Kidney epithelial cell (primary cell): ENCODE measurements at places on chromosomes 7 and 10.

- no peak for DNase-seq
Observed at GRCh38 chr7:45203459-45203858, 45.9 kb downstream of the RAMP3 start.

- DNase-seq = no peak
Observed at GRCh38 chr10:98340940-98341310, 72.9 kb upstream of the LOXL4 start.

DNA sequence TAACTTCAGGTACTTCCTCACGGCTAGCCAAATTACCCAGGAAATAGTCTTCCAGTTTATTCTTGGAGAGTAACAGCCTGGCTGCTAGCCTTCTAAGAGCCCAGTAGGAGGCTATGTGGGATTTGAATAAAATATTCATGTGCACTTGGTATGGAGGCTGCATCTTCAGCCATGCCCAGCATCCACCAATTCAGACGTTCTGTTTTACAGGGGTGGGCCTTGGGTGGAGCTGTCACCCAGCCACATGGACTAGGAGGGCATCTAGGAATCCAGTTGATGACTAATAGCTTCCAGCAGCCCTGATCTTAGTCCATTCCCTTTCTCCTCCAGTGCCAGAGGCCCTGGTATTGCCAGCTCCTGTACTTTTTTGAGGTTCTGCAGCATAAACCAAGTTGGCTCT lies 66.3 kb upstream of the ZRANB1 start:
- no peak for DNase-seq

- no peak for DNase-seq
Observed at GRCh38 chr7:100476903-100477870, 1.8 kb downstream of the TSC22D4 start.

DNA sequence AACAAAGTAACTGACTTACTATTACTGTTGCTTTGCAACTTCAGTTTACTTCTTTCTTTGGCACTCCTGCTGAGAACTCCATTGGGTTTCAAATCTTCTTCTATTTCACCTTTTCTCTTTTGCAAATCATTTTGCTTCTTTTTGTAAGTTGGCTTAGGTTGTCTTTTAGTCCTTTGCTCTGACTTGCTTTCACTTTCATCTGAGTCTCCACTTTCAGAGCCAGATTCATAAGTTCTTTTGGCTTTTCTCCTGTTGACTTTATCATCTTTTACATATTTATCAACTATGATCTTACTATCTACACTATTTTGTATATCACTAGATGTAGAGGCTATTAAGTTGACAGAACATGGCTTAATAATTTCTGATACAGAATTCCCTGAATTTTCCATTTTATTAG lies 73.4 kb downstream of the NRBF2 start:
- no peak for DNase-seq

GRCh38 chr7:78702770-78703169 lies 750.7 kb downstream of the MAGI2 start:
- DNase-seq = peak; percentile 73

GRCh38 chr7:137469191-137469811 lies 125.8 kb upstream of the PTN start:
- DNase-seq = no peak

- DNase-seq = no peak
Observed at GRCh38 chr10:98478430-98479222, 31.9 kb upstream of the HPS1 start.

GRCh38 chr7:94297397-94297838 lies 97.3 kb upstream of the COL1A2 start:
- DNase-seq = no peak

DNA sequence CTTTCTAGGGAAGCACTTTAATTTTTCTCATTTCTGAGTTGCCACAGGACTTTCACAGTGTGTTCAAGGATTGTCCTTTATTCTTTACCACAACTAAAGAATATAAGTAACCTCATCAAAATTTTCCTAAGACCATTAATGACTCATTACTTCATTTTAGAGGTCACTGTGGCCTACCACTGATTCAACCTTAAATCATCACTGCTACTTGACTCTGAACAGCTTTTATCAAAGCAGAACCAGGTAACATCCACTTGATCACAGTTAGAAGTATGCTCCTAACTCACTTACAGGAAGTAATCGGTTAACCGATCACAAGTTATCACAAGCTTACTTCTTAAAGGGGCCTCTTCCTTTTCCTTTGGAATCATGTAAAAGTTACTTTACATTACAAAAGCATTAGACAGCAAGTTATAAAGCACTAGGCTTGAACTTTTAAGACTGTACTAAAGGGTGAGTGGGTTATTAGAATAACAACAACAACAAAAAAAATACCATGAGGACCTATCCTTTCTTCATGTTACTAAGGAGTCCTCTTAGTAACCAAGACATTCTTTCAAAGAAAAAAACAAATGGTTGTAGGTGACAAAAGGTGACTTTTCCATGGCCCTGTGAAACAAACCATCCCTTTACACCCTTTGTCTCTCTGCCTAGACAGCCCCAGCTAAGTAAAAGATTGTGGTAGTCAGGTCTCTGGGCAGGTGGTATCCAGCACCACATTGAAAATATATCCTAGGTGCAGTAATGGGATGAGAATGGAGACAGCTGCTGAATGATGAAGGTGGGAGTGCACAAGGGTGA lies 40.0 kb upstream of the PDK4 start:
- peak; percentile 9 for DNase-seq

DNA sequence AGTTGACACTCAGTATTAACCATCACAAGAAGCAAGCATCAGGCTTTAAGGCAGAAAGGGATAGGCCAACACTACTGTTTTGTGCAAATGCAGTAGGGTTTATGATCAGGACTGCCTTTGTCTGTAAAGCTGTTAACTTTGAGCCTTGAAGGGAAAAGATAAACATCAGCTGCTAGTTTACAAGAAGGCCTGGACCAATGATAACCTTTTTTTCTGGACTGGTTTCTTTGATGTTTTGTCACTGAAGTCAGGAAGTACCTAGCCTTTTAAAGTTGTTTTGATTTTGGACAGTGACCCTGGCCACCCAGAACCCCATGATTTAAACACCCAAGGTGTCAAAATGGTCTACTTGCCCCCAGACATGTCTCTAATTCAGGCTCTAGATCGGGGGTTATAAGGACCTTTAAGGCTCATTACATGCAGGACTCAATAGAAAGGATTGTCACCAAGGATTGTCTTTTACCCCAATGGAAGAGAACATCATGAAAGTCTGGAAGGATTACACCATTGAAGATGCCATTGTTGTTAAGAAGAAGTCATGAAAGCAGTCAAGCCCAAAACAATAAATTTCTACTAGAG lies 50.1 kb downstream of the CROT start:
- no peak for DNase-seq

DNA sequence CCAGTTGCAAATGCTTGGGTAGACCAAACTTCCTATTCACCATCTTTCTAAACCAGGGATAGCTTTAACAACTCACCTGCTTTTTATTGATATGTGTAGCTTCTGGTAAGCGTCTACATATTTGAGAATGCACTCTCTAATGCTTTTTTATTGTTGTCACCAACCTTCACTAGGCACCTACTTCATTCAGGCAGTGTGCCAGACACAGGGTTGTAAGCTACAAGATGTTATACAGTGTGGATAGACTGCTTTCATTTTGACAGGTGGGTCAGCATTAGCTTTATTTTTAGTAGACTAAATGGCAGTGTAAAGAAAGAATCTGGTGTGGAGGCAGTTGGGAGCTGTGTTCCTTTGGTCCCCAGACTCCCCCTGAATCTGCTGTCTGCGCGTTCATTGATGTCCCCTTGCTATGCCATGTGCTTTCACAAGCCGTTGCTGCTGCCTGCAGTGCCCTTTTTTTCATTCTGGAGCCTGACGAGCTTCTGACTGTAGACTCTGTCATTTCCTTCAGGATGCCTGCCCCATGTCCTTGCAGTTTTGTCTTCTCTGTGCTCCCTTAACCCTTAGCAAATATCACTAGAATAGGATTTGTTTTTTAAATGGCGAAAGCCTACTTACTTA lies 32.1 kb downstream of the NRF1 start:
- no peak for DNase-seq

DNA sequence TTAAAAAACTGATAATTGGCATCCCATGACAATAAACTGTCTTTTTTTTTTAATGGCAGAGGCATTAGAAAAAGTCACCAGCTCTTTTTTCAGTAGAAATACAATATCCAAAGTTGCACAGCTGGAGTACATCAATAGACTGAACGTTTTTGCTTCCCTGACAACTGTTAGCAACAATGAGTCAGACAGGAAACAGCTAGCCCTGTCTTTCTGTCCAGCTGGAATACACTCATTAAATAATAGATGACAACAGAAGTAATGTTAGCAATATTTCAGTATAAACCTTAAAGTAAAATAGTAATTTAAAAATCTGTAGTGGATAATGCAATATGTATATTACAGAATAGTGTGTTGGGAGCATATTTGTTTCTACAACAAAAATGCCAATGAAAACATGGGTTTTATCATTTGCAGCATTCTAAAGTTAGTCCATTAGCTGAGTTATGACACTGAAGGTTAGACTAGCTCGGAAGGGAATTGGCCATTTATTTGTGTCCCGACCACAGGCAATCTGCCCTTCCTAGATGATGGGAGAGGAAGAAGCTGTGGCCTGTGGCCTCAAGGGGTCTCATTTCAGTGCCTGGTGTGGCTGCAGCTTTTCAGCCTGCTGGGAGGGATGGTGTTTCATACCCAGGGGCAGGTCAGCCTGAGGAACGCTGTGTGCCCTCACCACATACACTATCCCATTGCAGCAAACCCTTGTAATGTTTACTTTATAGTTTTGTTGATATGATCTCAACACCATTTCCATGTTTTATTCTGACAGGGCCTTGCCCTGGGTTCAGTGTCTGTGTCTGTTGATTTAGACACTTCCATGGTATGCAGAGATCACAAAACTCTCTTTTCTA lies 173.3 kb downstream of the SLC16A9 start:
- DNase-seq = peak; percentile 49
